ENCODE measurements at places on chromosomes 2 and 18.
A peak's percentile ranks its signal among the peaks of the same experiment; 100 is the strongest.

- DNase-seq = no peak
Measured at GRCh38 chr18:60319129-60319528, 53.4 kb downstream of the MC4R start.

DNA sequence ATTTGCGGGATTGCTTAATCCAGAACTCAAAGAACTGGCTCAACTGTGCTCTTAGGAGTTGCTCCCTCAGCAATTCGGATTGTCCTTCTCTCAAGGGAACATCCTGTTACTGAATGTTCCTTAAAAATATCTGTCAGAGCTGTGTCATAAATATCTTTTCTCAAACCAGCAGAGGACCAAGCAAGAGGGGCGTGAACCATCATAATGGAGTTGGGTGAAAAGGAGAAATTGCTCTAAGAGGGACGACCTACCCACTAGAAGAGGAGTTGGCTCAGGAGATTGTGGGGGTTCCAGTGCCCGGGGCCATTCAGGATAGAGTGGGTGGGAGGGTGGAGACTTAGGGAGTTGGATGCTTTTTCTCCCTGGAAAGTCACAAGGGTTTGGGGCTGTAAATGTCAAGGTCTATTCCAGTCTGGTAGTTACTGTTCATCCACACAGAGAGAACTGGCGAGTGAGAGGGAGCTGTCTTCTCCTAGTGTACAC is 59.5 kb downstream of the MERTK start:
- DNase-seq = no peak

GRCh38 chr2:207255565-207256470 is 90.1 kb upstream of the KLF7 start:
- peak; percentile 33 for DNase-seq

DNA sequence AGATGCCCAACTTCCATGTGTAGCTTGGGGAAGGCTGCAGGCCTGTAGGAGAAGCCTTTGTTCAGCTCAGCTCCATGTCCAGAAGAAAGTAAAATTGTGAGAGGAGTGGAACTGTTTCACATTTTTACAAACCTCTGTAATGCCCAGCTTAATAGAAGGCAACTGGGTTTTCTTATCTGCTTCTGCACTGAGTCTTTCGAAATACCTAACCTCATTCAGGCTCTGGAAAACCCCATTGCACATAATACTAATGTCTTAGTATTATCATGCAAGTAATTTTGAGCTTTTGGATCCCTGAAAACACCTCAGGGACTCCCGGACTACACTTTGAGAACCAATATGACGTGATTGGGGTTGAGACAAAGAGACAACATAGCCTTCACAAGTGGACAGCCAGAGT is 5.8 kb downstream of the SMIM21 start:
- no peak for DNase-seq

- DNase-seq = no peak
Measured at GRCh38 chr2:56705713-56706112, 521.9 kb downstream of the CCDC85A start.

GRCh38 chr2:129894616-129895015 is 84.8 kb upstream of the RAB6C start:
- no peak for DNase-seq

DNA sequence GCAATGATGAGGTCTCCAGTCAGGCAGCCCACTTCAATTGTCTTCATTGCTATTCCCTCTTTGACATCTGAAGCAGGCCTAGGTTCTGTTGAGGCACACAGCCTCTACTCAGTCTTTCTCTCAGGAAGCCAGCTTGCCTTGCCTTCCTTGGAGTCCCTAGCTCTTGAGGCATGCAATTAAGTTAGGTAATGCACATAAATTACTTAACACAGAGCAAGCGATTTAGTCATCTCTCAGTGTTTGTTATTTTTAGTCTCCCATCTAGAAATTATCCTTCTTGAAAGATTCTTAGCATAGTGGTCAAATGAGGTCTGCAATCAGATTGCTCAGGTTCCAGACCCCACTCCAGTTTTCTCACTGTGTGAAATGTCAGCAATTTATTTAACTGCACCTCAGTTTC is 32.0 kb downstream of the SULT1C4 start:
- no peak for DNase-seq

DNA sequence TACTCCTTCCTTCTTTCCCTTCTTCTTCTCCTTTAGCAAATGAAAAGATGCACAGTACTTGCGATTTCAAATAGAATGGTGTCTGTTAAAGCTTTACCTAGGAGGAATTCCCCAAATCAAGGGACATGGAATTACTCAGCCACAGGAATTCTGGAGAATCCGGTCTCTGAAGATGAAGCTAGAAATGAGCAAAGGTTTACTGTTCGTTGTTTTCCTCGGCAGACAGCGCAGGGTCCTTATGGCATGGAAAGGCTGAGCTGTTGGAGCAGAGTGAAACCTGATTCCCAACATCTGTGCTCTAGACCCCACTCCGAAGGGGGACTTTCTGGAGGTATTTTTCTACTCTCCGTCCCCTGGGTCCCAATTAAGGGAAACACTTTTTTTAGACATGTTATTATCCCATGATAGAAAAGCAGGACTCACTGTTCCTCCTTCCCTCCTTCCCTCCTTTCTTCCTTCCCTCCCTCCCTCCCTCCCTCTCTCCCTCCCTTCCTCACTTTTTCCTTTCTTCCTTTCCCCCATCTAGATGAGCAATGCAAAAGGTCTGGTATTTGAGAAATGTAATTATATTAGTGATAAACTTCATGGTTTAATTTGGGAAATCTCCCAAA is 47.1 kb downstream of the CDCA7 start:
- no peak for DNase-seq

DNA sequence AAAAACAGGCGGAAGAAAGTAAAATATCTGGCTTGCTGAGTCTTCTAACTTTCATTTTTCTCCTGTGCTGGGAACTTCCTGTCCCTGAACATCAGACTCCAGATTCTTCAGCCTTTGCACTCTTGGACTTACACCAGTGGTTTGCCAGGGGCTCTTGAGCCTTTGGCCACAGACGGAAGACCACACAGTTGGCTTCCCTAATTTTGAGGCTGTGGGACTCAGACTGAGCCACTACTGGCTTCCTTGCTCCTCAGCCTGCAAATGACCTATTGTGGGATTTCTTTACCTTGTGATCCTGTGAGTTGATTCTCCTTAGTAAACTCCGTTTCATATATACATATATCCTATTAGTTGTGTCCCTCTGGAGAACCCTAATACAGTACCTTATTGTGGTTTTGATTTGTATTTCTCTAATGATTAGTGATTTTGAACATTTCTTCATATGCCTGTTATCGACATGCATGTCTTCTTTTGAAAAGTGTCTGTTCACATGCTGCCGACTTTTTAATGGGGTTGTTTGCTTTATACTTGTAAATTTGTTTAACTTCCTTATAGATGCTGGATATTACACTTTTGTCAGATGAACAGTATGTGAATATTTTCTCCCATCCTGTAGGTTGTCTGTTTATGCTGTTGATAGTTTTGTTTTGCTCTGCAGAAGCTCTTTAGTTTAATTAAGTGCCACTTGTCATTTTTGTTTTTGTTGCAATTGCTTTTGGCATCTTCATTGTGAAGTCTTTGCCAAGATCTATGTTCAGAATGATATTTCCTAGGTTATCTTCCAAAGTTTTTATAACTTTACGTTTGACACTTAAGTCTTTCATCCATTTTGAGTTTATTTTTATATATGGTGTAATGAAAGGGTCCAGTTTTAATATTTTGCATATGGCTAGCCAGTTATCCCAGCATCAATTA is 348.8 kb upstream of the SETBP1 start:
- no peak for DNase-seq

- DNase-seq = peak; percentile 21
Measured at GRCh38 chr2:46915281-46915810, at the start of gene MCFD2. MCFD2 (minus strand) TSS chr2:46915806; CDS start chr2:46909171, 6,635 bp downstream.

GRCh38 chr2:98835831-98836385 is 100.1 kb downstream of the CRACDL start:
- DNase-seq = no peak

DNA sequence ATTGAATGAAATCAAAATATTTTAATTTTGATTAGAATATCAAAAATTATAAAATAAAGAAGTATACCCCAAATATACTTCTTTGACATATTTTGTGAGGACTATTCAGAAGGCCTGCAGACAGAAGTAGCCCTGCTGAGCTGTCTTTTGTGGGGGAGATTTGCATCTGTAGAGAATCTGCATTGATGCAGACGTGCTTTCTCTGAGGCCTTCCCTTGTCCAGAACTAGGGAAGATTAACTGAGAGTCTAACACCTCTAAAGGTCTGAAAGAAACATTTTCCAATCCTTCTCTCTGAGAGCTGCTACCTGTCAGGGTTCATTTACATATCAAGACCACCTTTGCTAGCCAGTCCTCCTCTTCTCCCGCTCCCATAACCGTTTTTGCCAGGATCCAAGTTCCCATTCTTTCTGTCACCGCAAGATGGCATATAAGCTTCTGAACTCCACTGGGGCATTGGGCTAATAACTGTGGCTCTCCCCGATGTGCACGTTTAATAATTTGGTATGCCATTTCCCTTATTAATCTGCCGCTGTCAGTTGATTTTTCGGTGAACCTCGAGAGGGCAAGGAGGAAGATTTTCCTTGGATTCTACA is 510.4 kb upstream of the CNTNAP5 start:
- DNase-seq = no peak

DNA sequence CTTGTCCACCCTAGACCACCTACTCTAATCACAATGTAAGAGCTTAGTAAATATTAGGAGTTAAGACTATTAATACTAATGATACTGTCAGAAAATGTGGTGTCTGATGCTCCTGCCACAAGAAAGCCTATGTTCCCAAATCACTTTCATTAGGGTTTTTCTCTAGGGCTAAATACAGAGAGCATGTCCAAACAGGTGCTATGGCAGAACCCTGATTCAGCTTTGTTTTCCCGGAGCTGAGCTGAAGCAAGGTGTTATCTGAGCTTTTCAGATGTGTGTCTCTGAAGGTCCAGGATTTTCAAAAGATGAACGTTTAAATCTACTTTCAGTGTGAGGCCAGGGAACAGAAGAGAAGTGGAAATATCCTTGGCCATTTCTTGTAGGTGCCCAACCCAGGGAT is 40.6 kb downstream of the CPO start:
- no peak for DNase-seq

GRCh38 chr18:44156126-44156525 is 524.6 kb upstream of the SETBP1 start:
- no peak for DNase-seq

DNA sequence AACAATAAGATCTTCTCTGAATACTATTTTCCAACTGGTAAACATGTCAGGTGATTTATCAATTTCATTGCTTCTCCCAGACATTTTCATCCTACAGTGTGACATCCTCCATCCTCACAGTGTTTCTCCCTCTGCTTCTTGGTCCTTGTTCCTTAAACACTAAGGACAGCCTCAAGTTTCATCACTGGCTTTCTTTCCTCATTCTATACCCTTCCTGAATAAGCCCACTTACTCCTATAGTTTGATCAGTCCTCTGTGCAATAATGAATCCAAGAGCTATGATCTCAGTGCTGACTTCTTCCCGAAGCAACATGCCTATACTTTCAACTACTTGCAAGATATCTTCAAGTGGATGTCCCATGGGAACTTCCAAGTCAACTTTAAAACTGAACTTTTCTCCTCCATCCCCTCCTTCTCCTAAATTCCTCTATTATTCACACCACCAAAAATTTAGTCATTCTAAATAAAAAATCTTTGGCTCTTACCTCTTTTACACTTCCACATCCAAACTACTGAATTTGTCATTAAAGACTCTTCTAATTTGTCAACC is 87.6 kb downstream of the FAM228A start:
- DNase-seq = no peak

DNA sequence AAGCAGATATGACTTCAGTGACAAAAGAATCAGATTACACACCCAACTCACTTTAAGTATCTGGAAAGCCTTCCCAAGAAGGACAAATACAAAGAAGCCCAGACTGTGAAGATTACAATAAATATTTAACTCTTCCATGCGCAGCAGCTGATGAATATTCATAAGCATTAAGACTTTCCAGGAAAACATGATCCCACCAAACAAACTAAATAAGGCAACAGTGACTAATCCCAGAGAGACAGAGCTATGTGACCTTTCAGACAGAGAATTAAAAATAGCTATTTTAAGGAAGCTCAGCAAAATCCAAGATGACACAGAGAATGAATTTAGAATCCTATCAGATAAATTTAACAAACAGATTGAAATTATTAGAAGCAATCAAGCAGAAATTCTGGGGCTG is 108.2 kb upstream of the UBE2E3 start:
- no peak for DNase-seq

GRCh38 chr18:56903686-56904085 is 243.2 kb upstream of the BOD1L2 start:
- no peak for DNase-seq

DNA sequence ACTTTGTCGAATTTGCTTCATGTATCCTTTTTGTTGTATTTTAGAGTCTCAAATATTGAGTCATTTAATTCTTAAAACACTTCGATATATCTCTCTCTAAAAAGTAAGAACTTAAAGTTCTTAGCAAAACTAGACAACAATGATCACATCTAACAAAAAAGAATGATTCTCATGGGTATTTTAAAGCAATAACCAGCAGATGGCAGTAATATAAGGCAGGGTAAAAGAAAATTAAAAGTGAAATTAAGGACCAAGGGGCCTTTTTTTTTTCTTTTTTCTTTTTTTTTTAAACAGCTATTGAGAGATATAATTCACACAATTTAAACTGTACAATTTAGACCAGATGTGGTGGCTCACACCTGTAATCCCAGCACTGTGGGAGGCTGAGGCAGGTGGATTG is 9.9 kb upstream of the AOX1 start:
- no peak for DNase-seq

DNA sequence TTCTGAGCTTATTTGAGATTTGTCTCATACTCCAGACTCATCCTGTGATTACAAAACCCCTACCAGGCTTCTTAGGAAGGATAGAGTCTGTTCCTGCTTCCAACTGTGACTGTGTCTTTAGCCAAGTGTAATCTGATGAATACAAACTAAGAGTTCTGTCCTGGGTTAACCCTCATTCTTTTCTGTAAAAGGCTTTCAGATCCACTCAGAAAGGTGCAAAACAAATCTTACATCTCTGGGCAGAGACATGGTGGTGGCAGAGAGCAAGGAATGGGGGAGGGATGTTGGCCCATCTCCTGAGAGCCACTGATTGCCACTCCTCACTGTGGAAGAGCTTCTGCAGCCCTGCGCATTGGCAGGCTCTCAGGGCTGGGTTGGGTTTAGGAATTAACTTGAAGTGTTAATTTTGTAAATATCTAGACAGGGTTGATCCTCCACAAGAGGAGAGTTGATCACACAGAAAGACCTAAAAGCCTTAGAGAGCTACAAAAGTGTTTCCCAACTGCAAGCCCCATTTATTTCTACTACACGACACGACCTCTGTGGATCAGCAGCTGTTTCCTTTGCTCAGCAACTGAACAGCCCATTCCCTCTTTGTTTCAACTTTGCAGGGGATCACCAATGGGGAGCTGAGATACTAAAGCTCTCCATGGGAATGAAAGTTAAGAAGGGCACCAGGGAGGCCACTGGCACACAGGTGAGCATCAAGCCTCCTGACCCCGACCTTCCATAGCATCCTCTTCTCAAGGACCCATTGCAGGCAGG is 23.7 kb upstream of the SPTBN1 start:
- DNase-seq = peak; percentile 54

DNA sequence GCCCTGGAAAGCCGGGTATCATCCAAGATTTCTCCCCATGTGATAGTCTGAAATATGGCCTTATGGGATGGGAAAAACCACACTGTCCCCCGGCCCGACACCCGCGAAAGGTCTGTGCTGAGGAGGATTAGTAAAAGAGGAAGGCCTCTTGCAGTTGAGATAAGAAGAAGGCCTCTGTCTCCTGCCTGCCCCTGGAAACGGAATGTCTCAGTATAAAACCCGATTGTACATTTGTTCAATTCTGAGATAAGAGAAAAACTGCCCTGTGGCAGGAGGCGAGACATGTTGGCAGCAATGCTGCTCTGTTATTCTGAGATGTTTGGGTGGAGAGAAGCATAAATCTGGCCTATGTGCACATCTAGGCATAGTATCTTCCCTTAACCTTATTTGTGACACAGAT is 26.8 kb downstream of the RUFY4 start:
- no peak for DNase-seq

Data from Ammon's horn (tissue), 1 donor.